ENCODE measurements at places on chromosomes 11 and 22.

- no peak for DNase-seq
Measured at GRCh38 chr11:103888541-103888951, 147.9 kb upstream of the DDI1 start.

GRCh38 chr11:134374171-134374570 lies 37.9 kb downstream of the B3GAT1 start:
- DNase-seq: no peak

DNA sequence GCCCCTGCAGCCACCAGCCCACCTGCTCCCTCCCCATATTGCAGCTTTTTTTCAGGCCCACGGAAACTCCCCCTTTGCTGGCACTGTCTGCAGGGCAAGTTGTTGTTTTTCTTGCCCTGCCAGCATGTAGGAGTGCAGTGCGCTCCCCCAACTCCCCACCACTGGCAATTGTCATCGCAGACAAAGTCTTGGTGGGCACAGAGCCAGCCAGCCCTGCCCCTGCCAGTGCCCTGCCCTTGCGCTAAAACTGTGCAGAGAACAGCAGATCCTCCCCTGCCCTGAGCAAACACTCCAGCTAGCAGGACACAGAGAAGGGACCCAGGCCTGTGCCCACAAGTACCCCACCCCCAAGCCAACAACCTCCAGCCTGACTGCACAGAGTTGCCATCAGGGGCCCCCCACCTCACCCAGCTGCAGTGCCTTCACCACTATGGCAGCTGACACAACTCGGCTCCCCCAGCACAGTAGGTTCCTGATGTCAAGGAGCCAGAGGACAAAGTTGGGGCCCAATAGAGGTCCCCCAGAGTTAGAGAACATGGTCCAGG lies 158.1 kb upstream of the ARHGAP42 start:
- no peak for DNase-seq

DNA sequence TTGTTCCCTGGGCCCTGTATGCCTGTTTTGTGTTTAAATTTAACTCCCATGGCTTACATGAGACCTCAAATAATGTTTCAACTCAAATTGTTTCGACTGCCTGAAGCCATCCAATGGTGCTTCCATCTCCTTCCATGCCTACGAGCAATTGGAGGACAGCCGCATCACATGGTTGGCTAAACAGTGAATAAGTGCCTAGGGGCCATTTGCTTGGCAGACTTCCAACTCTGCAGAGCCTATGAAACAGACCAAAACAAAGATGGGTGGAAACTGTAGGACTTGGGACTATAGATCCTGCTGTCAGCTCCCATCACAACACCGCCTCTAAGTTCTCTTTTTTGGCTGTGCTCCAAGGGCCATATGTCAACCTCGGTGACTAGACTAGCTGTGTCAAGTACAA lies 84.1 kb downstream of the PARVA start:
- DNase-seq: no peak

GRCh38 chr11:75996523-75997442 lies 181.8 kb downstream of the UVRAG start:
- no peak for DNase-seq

- DNase-seq: no peak
Measured at GRCh38 chr11:46277313-46277621, 195 bp upstream of the CREB3L1 start.

DNA sequence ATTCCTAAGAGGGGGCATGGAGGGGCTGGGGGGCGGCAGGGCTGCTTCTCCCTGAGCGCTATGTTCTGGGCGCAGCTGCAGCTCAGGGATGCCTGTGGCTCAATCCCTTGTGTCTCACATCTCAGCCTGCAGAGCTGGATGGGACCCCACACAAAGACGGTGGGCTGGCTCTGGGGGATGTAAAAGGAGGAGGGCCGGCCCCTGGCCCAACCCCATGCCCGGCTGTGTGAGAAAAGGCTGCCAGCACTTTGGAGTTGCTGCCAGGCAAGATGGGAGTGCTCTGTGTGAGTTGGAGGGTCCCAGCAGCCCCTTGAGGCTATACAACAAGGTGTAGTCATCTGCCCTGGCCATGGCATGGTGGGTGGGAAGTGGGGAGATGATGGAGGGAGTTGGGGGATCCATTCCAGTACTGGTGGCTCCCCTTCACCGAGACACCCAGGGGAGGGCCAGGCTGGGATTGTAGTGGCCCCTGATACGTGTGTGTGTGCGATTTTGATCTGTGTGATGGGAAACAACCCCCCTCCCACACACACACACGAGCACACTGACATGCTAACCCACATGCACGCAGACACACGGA lies 1.3 kb upstream of the TBX10 start:
- DNase-seq: no peak

GRCh38 chr11:132142554-132142953 lies 772.1 kb downstream of the NTM start:
- no peak for DNase-seq

DNA sequence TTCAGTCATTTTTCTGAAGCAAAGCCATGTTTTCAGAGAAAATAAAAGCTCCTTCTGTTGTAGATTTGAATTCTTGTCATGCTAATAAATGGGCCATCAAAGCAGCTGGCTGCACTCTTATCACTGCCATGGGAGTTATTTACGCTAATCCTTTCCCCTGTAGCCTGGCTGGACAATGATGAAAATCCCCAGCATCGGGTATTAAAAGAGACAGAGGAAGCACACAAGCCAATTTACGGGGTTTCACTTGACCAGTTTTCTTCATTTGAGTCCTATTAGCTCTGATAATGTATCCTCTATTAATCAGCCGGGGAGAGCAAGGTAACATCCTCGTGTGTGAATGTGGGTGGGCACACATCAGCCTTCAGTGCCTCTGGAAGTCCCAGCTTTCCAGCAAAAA lies 470.2 kb upstream of the API5 start:
- DNase-seq: no peak

DNA sequence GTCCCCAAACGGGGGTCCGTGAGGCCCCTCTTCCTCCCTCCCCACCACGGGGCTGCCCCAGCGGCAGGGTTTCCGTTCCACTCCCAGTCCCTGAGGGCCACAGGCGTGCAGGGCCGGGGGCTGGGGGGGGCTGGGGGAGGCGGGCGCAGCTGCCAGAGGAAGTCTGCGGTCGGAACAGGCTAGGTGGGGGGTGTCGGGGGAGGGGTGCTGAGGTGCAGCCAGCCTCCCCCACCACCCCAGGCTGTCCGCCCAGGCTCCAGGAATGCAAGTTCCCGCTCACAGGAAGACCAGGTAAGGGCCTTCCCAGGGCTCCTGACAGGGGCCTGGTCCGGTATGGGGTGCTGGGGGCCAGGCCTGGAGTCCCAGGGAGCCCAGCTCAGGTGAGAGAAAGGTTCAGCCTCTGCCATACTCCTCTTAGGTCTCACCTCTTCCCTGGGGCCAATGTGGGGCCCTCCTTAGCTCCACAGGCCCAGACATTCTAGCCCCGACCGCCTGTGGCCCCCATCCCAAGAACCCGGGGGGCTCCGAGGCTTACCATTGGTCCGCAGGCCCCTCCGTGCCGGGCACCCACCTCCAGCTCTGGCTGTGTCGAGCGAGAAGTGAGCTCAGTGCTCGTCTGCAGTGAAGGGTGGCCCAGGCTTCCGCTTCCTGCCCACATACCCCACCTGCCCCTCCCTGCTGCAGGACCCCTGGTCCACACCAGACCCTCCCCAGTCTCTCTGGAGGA lies at the start of gene PTPRCAP:
TSS of gene PTPRCAP (minus strand) at position 601 of the 727 bp plus-strand sequence. CDS start at position 538, 63 bp downstream.
- DNase-seq: no peak

DNA sequence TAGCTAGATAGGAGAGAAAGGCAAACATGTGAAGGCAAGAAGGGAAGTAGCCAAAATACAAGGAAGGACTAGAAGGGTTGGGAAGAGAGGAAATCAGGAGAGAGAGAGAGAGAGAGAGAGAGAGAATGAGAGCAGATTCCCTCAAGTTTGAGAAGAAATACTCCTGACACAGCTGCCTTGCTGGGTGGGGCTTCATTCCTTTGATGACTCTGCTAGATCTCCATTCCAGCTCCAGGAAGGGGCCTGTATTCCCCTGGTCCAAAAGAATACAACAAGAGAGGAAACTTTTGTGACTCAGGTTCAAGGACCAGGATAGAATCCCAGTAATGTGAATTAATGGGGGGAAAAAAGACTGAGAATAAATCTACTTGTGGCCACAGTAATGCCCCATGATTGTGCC lies 62.9 kb upstream of the SPON1 start:
- DNase-seq: no peak

- no peak for DNase-seq
Measured at GRCh38 chr22:36741968-36742367, 34.0 kb downstream of the IFT27 start.

GRCh38 chr11:130580891-130581492 lies 132.5 kb downstream of the ADAMTS15 start:
- DNase-seq: no peak
